ENCODE measurements at places on chromosomes 5 and 9. TPM values are rescaled to one million over a fixed set of nuclear protein-coding genes. Genes with fewer than 3 reads are reported as not detected.

DNA sequence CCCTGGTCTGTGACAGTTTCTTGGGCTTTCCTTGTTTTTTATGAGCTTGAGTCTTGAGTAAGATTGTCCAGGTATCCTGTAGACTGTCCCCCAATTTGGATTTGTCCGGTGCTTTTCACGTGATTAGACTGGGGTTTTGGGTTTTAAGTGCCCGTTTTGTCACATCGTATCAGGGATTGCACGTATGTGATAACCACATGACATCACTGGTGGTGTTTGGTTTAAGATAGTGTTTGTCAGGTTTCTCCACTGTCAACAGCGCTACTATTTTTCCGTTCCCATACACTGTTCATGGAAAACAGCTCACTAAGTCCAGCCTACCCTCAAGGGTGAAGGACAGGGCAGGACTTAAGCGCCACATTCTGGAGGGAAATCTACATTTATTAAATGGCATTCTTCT lies 39.7 kb downstream of the LMNB1 start:
- no peaks in the 10 kb centered on the region for H3K27me3 ChIP-seq
- H3K4me1 ChIP-seq: no peaks in the 10 kb centered on the region
- no peak overlapping the region for H3K27ac ChIP-seq
- H3K36me3 ChIP-seq: no peaks in the 10 kb centered on the region

GRCh38 chr9:19145881-19146280 lies 18.6 kb upstream of the PLIN2 start:
- no peaks in the 10 kb centered on the region for H3K36me3 ChIP-seq
- DNase-seq: no peak
- no peak overlapping the region for H3K4me3 ChIP-seq
- H3K27me3 ChIP-seq: no peaks in the 10 kb centered on the region
- H3K27ac ChIP-seq: no peak overlapping the region
- no peaks in the 10 kb centered on the region for H3K4me1 ChIP-seq

DNA sequence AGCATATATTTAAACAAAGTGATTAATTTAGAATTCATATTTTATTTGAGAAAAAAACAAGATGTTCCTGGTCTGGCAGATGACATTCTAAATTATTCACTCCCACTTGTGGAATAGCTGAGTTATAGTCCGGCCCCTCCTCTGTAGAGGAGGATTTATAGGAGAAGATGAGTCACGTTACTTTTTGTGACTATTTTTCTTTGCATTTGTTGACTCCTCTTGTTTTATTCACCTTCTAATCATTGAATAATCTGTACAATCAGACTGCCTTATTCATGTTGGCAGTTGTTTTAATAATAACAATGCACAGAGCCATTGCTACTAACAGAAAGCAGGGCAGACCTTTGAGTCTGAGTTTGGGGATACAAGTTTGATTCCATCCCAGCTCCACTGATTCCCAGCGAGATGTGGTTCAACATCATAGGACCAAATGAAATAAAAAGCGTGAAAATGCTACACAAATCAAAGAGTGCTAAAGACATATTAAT lies 23.2 kb downstream of the DOCK8 start:
- no peaks in the 10 kb centered on the region for H3K4me1 ChIP-seq
- no peaks in the 10 kb centered on the region for H3K27me3 ChIP-seq
- DNase-seq: no peak
- H3K27ac ChIP-seq: no peak overlapping the region
- H3K36me3 ChIP-seq: no peaks in the 10 kb centered on the region
- no peak overlapping the region for H3K4me3 ChIP-seq

GRCh38 chr5:177355868-177356168 lies 1.9 kb upstream of the RGS14 start:
- no peaks in the 10 kb centered on the region for H3K4me1 ChIP-seq
- H3K27me3 ChIP-seq: no peaks in the 10 kb centered on the region
- H3K36me3 ChIP-seq: no peaks in the 10 kb centered on the region
- no peak overlapping the region for H3K4me3 ChIP-seq
- H3K27ac ChIP-seq: no peak overlapping the region

GRCh38 chr5:179777909-179778308 lies 15.9 kb upstream of the LTC4S start:
- H3K4me1 ChIP-seq: no peaks in the 10 kb centered on the region
- no peak overlapping the region for H3K4me3 ChIP-seq
- H3K27ac ChIP-seq: no peak overlapping the region
- H3K36me3 ChIP-seq: peaks cover 41% of the 10 kb centered on the region

GRCh38 chr9:16191191-16191590 lies 638.3 kb downstream of the CCDC171 start:
- no peaks in the 10 kb centered on the region for H3K4me1 ChIP-seq
- H3K4me3 ChIP-seq: no peak overlapping the region
- no peak overlapping the region for H3K27ac ChIP-seq
- no peaks in the 10 kb centered on the region for H3K36me3 ChIP-seq

GRCh38 chr5:39520232-39520572 lies 95.4 kb upstream of the DAB2 start:
- no peaks in the 10 kb centered on the region for H3K27me3 ChIP-seq
- no peak overlapping the region for H3K4me3 ChIP-seq
- no peaks in the 10 kb centered on the region for H3K36me3 ChIP-seq
- no peaks in the 10 kb centered on the region for H3K4me1 ChIP-seq
- DNase-seq: no peak
- H3K27ac ChIP-seq: no peak overlapping the region

GRCh38 chr9:137176302-137177182 lies 4.7 kb upstream of the TMEM210 start:
- no peak overlapping the region for H3K4me3 ChIP-seq
- no peak overlapping the region for H3K27ac ChIP-seq
- H3K4me1 ChIP-seq: no peaks in the 10 kb centered on the region
- no peak for DNase-seq
- H3K27me3 ChIP-seq: no peaks in the 10 kb centered on the region

DNA sequence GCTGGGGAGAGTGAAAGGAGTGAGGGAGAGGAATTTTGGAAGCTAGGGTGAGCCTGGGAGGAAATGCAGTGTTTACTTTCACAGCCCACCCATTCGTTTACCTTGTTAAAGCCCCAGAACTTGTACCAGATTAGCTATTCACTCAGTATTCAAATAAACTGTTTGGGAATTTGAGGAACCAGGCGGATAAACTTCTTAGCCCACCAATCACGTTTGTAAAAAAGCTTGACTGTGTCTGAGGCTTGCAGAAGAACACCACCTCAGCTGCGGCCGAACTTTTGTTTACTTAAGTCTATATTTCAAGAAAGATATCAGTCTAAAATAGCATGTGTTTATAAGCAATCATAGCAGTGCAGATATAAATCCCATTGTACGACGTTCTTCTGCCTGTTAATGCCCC lies 5.2 kb upstream of the TLE1 start:
- DNase-seq: no peak
- H3K4me3 ChIP-seq: no peak overlapping the region
- no peak overlapping the region for H3K27ac ChIP-seq
- H3K36me3 ChIP-seq: no peaks in the 10 kb centered on the region

DNA sequence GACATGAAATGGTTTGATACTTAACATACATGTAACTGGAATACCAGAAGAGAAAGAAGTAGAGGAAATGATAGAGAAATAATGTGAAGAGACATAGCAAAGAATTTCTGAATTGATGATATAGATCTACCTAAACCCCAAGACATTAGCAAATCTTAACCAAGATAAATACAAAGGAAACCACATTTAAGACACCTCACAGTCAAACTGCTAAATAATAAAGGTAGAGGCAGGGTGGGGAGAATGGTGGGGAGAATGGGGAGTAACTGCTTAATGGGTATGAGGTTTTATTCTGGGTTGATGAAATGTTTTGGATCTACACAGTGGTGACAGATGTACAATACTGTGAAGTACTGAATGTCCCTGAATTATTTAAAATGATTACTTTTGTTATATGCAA lies 17.5 kb downstream of the CARNMT1 start:
- no peaks in the 10 kb centered on the region for H3K36me3 ChIP-seq
- H3K4me3 ChIP-seq: no peak overlapping the region
- DNase-seq: no peak
- H3K27ac ChIP-seq: no peak overlapping the region
- no peaks in the 10 kb centered on the region for H3K4me1 ChIP-seq

DNA sequence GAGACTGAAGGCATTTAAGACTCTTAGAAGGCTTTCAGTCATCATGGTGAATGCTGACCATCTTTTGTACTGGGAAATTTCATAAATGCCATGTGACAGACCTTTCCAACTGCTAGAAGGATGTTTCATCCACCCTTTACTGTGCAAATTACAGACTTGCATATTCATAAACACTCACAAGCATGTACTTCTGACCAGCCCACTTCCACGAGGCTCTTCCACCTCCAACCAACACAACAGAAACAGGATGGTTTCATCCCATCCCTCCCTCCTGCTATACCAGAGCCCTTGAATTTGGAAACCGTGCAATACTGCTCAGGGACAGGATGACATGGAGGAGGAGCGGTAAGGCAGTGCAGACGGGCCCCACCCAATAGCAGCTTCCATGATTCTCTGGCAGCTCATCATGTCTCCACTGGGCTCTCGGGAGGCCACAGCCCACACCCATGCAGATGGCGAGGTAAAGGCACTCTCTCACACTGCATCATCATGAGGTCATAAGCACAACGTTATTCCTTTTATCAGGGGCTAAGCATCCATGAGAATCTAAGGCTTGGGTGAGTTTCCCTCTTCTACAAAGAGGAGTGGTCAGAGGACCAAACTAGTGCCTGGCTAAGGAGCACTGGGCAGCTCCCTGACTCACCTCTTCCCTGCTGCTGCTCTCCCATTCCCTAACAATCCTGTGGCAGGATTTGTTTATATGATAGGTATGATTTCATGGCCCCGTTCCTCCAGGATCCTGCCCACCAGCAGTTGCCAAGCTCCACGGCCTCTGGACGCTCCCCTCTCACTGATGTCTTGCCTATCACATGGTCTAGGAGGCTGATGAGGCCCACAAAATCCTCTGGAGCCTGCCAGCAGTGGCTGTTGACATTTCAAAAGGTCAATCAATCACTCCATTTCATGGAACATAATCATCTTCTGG lies 94.4 kb upstream of the FSTL4 start:
- H3K36me3 ChIP-seq: no peaks in the 10 kb centered on the region
- H3K27me3 ChIP-seq: no peaks in the 10 kb centered on the region
- DNase-seq: no peak

DNA sequence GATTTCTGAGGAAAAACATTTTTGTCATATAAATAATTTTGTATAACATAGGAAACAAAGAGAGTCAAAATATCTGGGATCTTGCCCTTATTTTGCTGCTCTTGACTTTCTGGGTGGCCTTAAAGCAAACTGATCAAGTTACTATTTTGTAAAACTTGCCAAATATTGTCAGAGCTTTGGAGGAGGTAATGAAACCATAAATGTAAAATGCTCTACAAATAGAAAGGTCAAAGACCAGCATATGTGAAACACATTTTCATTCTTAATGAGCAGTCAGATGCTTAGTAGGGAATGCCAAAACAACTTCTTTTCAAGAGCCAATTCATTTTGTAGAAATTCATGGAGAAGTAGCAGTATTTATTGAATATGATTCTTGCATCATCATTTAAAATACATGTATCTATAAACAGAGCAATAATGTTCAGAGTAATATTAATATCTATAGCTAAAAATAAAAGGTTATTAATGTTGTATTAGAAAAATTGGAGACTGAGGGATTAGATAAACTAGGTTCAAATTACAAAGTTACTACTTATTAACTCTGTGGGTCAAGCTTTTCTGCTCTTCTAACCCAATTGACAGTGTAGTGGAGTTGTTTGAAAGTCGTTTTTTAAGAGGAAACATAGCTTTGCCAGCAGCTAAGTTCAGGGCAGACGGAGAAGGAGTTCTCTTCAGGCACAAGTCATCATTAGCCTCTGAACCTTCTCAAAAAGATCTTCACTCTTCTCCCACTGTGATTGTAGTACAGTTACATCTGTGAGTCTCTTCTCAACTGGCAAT lies 2053.1 kb downstream of the EFNA5 start:
- H3K4me3 ChIP-seq: no peak overlapping the region
- no peak for DNase-seq
- H3K27me3 ChIP-seq: no peaks in the 10 kb centered on the region
- H3K27ac ChIP-seq: no peak overlapping the region
- H3K36me3 ChIP-seq: no peaks in the 10 kb centered on the region

GRCh38 chr5:38424148-38425060 lies 132.0 kb downstream of the LIFR start:
- no peak overlapping the region for H3K4me3 ChIP-seq
- no peaks in the 10 kb centered on the region for H3K4me1 ChIP-seq
- H3K27me3 ChIP-seq: peaks cover 3% of the 10 kb centered on the region

GRCh38 chr9:27165068-27165467 lies 56.0 kb downstream of the TEK start:
- H3K27ac ChIP-seq: no peak overlapping the region
- no peak for DNase-seq
- no peaks in the 10 kb centered on the region for H3K4me1 ChIP-seq

- H3K27ac ChIP-seq: no peak overlapping the region
- H3K4me3 ChIP-seq: no peak overlapping the region
- H3K4me1 ChIP-seq: no peaks in the 10 kb centered on the region
- peaks cover 9% of the 10 kb centered on the region for H3K36me3 ChIP-seq
These were observed 34.4 kb downstream of the APC start for GRCh38 chr5:112772124-112772523.

DNA sequence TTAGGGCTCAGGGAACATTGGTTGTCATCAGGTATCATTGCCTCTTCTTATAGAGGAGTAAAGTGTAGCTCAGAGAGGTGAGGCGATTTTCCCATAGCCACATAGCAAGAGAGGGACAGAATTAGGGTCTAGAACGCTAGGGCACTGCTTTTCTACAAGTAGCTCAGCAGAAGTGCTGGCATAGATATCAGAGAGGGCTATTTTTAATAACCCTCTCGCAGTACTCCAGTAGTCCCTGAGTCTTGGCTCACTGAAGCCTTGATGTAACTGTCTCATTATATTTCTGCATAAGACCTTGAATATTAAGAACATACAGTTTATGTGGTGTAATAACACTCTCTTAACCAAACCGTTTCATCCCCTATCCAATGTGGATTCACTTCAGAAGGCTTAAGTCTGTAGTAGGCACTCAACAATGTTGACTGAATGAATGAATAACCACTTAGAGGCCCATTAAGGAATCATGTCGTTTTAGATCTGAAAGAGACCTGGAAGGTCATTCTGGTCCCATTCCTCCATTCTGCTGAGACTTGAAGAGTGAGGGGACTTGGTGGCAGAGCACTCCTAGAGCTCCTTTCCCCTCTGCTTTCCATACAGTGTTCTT lies 4.7 kb upstream of the FRMPD1 start:
- H3K4me3 ChIP-seq: no peak overlapping the region
- H3K27ac ChIP-seq: no peak overlapping the region
- no peak for DNase-seq

- no peaks in the 10 kb centered on the region for H3K4me1 ChIP-seq
- no peak overlapping the region for H3K27ac ChIP-seq
- no peak for DNase-seq
These were observed 1.0 kb downstream of the SIT1 start for GRCh38 chr9:35649431-35650340.

DNA sequence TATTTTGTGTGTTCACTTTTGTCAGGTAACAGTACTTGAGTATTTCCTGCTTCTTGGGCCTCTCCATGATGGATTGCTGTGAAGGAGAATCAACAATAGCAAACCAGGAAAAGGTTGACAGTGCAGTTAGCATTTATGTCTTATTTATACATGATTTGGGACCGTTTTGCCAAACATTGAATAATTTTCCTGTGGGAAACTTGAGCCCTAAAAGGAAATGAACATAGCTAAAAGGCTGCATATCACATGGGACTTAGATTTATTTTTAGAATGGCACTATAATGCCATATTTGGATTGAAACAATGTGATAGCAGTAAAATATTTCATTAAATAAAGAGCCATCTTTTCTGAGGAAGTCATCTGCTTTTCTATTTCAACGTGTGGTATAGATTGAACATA lies 15.3 kb downstream of the GPR21 start:
- peaks cover 17% of the 10 kb centered on the region for H3K4me1 ChIP-seq
- no peaks in the 10 kb centered on the region for H3K27me3 ChIP-seq
- DNase-seq: no peak

The N4BP3 gene
- 0.75 TPM for polyA plus RNA-seq

The ACO1 gene
- polyA plus RNA-seq: 8.7 TPM

The CD14 gene
- 17.6 TPM for polyA plus RNA-seq

The MAMDC2 gene
- polyA plus RNA-seq: 0.95 TPM

The HSD17B4 gene
- polyA plus RNA-seq: 133 TPM

The GBGT1 gene
- 4.6 TPM for polyA plus RNA-seq
